ENCODE measurements at places on chromosomes 6 and 20.

- no peak for DNase-seq
Measured at GRCh38 chr20:10846766-10847165, 173.0 kb upstream of the JAG1 start.

- peak; percentile 61 for DNase-seq
Measured at GRCh38 chr6:37207903-37208456, 38.0 kb downstream of the PIM1 start.

DNA sequence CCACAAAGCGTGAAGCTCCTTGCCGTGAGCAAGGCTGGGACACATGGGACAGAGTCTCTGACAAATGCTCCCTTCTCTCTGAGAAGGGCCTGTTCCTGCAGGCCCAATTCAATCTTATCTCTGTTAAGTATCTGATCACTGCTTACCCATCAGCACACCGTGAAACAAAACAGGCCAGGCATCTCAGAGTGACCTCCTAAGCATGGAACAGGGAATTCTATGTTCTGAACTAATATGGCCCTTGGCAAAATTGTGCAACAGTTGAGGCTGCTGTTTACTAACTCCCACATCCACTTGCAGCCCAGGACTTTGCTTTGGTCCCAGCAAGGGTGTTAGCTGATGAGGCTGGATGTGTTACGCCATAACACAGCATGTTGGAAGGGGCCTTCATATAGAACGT lies 79.2 kb downstream of the GCLC start:
- no peak for DNase-seq

GRCh38 chr6:3135668-3136291 lies 17.3 kb downstream of the BPHL start:
- DNase-seq, result no peak

DNA sequence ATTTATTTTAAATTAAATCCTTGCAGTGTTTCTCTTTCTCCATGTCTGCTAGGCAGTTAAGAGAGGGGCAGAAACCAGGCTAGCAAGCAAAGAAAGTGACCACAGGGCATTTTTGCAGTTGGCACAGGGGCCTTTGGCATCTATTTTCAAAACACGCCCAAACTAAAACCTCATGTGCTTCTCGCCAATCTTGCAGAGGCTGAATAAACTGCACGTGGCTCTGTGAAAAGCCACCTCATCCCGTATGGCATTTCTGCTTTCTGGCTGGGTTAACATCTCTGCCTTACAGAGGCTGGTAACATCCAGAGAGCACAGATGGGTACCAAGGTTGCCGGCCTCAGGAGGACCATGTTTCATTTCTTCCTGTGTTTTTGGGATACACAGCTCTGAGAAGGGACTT lies 54.6 kb downstream of the GJA10 start:
- DNase-seq, result no peak

DNA sequence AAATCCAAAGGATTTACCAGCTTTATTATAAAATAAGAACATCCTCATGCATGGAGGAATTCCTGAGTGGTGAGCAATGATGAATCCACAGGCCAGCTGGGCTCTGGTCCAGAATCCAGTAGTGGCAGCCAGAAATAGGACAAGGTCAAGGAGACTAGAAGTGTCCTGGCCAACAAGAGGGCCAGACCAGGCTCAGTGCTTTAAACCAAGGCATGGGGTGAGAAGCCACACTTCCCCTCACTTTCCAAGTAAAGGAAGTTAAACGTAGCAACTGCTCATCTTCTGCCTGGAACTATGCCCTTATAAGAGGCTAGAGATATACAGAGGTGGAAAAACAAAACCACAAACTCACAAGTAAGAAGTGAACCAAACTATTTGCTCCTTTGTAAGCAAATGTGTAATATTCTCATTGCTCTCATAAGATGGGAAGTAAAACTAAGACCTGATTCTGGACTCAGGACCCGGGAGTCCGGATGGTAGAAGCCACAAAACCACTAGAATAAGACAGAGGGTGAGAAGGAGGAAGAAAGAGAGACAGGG lies 253.2 kb downstream of the UST start:
- no peak for DNase-seq

- peak; percentile 87 for DNase-seq
Measured at GRCh38 chr6:142945049-142945445, at the start of gene HIVEP2. Gene HIVEP2 (minus strand): TSS chr6:142945176. CDS start chr6:142774738, 170,438 bp downstream.

GRCh38 chr6:101146389-101146788 lies 247.1 kb upstream of the GRIK2 start:
- no peak for DNase-seq

GRCh38 chr6:146543211-146543939 lies at the start of gene RAB32:
Gene RAB32 (plus strand): TSS chr6:146543833. CDS start chr6:146543872, 39 bp downstream.
- DNase-seq, result peak; percentile 91

GRCh38 chr20:41173791-41174341 lies 36.5 kb downstream of the PLCG1 start:
- peak; percentile 43 for DNase-seq

DNA sequence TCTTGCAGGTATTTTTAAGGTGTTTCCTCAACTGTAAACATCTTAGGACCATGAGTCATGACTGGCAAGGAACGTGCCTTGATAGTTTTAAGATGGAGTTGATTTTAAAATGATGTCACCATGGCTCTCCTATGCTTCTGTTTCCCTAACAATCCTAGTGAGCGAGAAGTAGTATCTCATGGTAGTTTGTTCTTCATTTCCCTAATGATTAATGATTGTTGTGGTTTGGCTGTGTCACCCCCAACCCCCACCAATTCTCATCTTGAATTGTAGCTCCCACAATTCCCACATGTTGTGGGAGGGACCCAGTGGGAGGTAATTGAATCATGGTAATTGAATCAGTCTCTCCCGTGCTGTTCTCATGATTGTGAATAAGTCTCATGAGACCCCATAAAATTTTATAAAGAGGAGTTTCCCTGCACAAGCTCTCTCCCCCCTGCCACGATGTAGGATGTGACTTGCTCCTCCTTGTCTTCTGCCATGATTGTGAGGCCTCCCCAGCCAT lies 16.8 kb upstream of the BNIP5 start:
- no peak for DNase-seq

DNA sequence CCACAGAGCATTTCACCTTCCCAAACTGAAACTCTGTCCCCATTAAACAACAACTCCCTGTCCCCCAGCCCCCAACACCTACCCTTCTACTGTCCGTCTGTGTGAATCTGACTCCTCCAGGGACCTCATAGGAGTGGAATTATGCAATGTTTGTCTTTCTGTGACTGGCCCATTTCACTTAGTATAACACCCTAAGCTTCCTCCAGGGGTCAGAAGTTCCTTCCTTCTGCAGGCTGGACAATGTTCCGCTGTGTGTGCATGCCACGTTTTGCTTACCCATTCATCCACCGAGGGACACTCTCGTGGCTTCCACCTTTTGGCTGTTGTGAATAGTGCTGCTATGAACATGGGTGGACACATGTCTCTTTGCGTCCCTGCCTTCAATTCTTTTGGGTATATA lies 37.6 kb upstream of the MPC1 start:
- DNase-seq, result no peak

DNA sequence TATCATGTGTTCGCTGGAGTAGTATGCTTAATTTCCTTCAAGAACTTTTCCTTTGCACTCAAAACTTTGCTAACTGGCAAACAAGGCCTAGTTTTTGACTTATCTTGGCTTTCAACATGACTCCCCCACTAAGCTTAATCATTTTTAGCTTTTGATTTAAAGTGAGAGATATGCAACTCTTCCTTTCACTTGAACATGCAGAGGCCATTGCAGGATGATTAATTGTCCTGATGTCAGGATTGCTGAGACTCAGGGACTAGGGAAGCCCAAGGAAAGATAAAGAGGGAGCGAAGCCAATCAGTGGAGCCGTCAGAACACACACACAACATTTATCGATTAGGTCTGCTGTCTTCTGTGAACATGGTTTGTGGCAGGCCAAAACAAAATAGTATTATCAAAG lies 491.4 kb downstream of the CBLN4 start:
- DNase-seq, result no peak

DNA sequence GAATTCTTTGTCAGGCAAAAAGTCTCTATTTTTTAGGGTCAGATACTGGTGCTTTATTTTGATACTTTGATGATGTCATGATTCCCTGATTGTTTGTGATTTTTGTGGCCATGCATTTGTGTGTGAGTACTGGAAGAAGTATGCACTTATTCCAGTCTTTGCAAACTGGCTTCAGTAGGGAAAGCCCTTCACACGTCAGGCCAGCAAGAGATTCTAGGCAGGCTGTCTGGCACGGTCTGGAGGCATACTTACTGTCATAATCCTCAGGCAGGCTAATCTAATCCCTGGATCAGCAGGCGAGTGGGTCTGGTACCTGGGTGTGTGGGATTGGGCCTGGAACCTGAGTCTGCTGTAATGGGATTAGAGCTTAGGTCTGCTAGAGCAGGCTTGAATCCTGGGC lies 391.8 kb upstream of the MMS22L start:
- DNase-seq, result no peak

DNA sequence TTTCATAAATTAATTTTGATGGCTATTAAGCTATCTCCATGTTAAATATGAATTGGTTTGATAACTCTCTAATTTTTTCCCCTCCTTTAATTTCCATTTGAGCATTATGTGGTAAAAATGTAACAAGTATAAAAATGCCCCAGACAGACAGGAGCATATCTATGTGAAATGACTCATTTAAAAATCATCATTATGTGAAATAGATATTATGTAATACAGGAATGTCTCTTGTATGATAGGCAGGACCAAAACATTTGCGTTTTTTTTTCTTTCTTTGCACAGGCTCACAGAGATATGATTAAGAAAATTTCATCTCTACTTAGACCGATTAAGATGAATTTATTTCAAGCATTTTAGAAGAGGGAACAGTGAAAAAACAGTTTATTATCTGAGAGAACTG lies 95.8 kb downstream of the AKAP7 start:
- DNase-seq, result no peak

GRCh38 chr6:92174398-92175073 lies 1244.8 kb downstream of the EPHA7 start:
- DNase-seq, result no peak

- DNase-seq, result peak; percentile 81
Measured at GRCh38 chr6:135498185-135498841, 773 bp upstream of the AHI1 start.

DNA sequence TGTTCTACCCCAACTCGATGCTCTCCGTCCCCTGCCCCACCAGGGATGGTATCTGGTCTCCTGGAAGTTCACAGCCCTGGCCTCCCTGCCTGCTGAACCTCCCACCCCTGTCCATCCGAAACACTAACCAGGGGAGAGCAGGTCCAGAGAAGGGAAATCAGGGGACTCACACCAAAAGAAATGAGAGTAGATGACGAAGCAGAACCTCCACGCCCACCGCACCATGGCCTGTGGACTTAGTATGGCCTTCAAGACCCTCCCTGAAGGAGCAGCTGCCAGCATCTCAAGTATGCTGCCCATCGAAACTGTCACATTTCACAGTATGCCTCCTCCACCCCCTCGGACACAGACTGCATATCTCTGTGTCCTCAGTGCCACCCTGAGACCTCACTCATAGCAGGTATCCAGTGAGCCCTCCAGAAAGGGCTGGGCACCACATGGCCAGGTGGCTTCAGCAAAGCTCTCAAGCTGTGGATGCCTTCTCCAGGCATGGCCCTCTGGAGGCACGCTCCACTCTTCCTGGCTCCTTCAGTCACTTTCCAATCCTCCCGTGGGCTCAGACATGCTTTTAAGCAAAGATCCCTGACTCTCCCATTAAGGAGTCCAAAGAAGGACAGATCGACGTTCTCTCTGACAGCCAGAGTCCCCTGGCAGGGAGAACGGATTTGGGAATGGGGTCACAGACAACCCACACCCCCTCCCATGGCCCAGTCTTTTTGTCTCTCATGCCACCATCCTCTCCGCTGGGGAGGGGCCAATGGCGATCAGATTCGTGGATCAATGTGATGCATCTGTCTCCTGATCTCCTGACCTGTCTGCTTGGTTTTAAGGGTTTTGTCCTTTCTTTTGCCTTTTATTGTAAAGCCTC lies 158.4 kb downstream of the ANKRD60 start:
- no peak for DNase-seq

- no peak for DNase-seq
Measured at GRCh38 chr6:91279740-91280493, 693.0 kb upstream of the MAP3K7 start.

GRCh38 chr6:63527658-63528514 lies 44.4 kb upstream of the LOC128125822 start:
- no peak for DNase-seq

GRCh38 chr6:50116390-50116789 lies 66.7 kb upstream of the DEFB112 start:
- DNase-seq, result no peak

- no peak for DNase-seq
Measured at GRCh38 chr20:63017076-63017825, 10.5 kb upstream of the BHLHE23 start.

DNA sequence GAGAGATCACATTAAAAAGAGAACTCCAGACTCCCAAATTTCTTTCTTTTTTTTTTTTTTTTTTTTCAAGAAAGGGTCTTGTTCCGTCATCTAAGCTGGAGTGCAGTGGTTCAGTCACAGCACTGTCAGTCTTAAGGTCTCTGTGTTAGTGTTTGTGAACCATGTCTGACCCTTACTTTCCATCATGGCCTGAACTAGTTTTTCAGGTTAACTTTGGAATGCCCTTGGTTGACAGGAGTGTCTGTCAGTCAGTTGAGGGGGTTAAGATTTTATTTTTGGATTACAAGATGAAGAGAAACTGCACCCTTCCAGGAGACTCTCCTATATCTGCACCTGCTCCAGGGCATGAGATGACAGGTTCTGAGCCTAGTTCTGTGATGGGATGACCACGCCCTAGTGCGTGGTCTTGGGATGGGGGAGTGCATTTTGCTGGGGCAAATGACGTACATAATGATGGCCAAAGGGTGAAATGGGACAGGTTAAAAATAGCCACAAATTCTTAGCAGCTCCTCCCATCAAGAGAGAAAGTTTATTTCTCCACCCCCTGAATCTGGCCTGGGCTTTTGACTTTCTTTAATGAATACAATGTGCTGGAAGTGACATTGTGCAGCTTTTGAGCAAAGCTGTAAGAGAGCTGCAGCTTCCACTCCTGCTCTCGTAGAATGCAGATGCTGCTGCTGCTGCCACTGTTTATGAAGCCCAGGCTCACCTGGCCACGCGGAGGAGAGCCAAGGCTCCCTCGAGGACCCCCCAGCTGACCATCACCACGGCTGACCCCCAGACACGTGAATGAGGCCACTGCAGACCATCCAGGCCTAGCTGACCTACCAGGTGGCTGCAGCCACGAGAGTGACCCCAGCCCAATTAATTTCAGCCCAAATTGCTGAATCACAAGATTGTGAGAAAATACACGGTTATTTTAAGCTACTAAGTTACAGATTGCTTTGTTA lies 29.7 kb upstream of the FAM50B start:
- DNase-seq, result no peak

GRCh38 chr6:148466158-148466557 lies 123.5 kb downstream of the SASH1 start:
- DNase-seq, result no peak

GRCh38 chr20:57162362-57162652 lies 104.1 kb downstream of the BMP7 start:
- DNase-seq, result no peak

All from right forelimb (tissue), 1 donor.